ENCODE measurements at places on chromosomes 2 and 18.

DNA sequence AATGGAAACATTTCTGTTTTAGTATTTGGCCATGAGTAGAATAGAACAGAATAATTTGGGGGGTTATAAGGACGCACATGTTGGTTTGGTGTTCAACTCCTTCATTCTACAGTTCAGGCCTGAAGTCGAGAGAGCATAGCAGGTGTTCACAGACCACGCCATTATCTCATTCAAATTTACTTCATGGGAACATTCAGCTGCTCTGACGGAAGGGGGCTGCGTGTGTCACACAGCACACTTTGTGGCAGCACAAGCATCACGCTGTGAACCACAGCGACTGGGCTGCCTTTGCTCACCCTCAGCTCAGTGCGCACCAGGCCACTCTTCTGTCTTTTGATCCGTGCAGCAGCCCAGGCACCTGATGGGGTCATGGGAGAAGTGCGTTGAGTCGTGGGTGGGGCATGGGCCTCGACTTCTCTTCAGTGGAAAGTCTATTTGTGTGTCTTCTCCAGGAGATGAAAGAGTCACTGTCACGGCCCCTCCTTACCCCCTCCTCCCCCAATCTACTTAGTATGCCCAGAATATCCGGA is 348.6 kb upstream of the SALL3 start:
- no peak for DNase-seq

DNA sequence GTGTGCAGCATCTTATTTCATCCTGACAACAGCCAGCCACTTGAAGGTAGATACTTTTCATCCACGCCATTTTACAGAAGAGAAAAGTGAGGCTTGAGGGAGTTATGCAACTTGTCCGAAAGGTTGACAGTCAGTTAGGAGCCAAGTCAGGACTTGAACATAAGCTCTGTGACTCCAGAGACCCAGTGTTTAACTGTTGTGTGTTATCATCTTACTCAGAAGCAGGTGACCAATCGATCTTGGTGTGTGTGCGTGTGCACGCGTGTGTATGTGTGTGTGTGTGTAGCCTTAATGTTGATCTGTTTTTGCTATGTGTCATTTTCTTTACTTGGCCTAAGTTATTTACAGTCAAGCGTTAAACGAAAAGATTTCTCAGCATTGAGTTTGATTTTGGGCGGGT is 22.0 kb downstream of the DRC1 start:
- DNase-seq: no peak

DNA sequence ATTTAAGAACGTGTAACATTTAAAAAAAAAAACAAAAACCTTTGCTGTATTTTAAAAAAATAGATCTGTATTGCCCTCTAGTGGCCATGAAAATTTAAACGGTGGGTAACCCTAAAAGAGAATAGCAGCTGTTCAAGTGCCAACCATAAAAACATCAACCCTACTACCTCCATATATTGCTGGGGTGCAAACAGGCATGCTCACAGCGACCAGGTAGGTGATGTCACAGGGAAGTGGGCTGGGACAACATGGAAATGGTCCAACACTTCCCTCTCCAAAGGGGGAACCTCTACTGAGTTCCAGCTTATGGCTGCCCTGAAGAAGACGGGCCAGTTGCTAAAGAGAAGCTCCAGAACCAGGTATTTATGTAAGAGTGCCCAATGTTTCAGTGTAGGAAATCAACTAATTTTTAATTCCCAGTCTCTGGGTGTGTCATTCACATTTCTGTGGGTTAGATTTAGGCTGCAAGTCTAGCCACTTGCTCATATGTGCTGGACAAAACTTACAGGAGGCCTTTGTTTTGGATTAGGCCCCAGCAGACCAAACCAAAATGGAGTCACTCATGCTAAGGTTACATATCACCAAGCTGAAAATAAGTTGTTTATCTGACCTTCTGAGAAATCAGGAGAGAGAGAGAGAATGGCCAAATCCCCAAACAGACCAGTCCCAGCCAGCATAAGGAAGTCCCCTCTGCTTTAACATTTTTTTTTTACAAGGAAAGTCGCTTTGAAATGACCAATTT is 54.5 kb downstream of the SKA1 start:
- DNase-seq: no peak

DNA sequence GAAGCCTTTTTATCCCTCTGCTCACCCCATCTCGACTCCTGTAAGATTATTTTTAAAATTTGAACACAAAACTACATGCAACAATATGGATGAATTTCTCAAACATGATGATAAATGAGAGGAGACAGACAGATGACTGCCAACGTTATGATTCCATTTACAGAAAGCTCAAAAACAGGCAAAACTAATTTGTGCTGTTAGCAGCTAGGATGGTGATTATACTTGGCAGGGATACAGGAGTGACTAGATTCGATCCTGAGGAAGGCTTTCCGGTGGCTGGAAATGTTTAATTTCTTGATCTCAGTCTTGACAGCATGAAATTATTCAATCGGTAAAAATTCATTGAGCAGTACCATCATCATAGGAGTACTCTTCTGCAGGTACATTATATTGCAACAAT is 163.4 kb upstream of the SH3BP4 start:
- no peak for DNase-seq

DNA sequence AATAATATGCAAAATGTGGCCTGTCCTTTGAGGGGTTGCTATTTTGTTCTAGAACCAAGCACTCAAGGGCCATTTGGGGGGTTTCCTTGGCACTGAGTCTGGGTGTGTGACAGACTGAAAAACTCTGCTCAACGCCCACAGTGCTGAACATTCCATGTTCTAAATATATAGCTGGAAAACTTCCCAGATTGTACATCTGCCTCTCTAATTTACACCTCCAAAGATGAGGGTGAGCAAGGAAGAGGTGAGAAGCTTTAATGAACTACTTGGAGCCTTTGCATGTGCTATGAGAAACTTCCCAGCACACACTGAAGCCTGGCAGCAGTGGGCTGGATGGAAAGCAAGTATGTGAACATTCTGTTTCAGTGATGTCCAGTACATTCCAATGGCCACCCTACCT is 296.7 kb upstream of the KCNH7 start:
- DNase-seq: no peak

DNA sequence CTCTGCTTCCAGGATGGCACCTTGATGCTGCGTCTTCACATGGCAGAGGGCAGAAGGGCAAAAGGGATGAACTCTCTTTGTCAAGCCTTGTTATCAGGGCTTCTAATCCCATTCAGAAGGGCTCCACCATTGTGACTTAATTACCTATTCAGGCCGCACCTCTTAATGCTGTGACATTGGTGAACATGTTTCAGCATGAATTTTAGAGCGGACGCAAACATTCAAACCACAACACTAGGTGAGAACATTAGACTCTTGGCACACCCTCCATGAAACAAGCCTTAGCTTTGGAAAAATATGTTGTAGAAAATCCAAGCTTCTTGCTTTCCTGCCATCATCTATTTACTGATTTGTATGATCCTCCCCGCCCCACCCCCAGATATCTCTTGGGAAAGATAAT is 17.9 kb downstream of the DAW1 start:
- DNase-seq: no peak

GRCh38 chr2:58957188-58957840 is 716.2 kb upstream of the FANCL start:
- DNase-seq: no peak

All from central memory CD4-positive, alpha-beta T cell (primary cell).